ENCODE measurements at places on chromosomes 7 and 10.

- DNase-seq: no peak
Measured at GRCh38 chr7:83427884-83428283, 221.1 kb downstream of the SEMA3E start.

GRCh38 chr10:10542477-10542876 lies 475.2 kb upstream of the CELF2 start:
- DNase-seq: no peak

DNA sequence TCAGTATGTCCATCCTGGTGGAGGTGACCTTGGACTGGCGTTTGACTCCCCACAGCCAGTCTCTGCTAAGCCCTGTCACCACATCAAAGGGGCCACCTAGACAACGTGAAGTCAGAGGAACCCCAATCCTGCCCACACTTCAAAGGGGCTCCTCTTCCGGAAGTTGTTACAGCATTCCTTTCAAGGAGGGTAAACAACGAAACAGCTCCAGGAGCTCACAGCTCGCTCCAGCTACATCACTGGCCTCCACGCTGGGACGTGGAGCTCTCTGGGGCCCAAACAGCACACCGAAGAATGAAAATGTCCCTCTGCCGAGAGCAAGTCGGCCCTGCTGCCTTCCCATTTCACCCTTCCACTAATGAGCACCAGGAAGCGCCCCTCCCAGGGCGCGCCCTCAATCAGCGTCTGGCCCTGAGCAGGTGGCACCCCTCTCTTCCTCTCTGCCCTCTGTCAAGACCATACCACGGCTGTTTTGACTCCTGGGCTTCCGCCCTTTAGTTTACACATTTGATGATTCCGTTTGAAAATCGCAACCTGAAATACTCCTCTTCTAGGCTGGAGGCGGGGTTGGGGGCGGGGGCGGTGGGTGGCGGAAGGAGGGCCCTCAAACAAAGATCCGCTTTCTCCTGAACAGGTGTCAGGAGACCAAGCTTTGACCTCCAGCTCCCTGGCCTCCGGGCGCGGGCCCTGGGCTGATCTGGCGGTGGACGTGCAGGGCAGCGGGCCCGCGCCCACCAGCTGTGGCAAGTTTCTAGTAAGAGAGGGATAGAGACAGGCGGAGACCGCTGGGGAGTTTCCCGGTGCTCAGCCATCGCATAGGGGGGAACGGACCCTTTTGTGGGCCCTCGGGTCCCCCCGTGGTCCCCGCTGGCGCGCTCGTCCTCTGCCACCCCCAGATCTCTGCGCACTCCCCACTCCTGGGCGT lies 53.1 kb upstream of the KDM7A start:
- no peak for DNase-seq

DNA sequence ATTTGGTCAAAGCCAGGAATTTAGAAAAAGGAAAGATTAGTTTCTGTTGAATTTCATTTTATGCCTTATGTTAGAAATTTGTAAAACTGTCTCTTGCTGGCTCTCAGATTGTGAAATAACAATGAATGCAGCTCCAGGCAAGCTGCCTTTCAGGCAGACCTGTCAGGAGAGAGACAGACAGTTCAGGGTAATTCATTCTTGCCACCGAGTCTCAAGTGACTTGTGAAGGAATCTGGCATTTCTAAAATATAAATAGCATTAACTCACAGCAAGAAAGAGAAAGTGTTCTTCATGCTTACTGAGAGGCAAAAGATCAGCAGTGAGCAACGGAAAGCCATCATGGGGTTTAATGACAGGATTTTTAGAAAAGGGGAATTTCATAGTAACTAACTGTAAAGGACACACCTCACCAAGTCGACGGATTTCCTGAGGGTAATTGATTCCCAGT lies 442.3 kb upstream of the AKR1E2 start:
- DNase-seq: no peak

- no peak for DNase-seq
Measured at GRCh38 chr10:69312528-69312927, 34.2 kb downstream of the HK1 start.

DNA sequence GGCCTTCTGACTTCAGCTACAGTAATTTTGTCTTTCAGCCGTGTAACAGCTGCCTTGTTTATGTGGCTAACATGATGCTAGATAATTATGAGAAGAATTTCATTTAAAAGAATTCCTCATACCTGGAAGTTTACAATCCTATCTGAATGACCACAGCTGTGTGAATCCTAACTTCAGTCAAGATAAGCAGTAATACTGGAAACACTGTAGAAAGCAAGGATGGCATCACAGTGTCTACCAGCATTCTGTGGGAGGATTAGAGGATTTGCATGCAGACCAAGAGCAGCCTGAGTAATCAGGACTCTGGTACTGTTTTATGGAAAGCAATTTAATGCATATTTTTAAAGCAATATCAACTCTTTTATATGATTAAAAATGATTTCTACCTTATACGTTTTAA lies 282.4 kb downstream of the EXOC4 start:
- DNase-seq: no peak

- DNase-seq: no peak
Measured at GRCh38 chr7:90593205-90593604, 2.9 kb upstream of the CDK14 start.

GRCh38 chr7:50835156-50835555 lies 52.5 kb upstream of the GRB10 start:
- DNase-seq: no peak

- DNase-seq: no peak
Measured at GRCh38 chr7:51376420-51377092, 59.9 kb upstream of the COBL start.

Data from glomerular endothelial cell (primary cell).